ENCODE measurements at places on chromosomes 16 and 17. TPM values are rescaled to one million over a fixed set of nuclear protein-coding genes. Genes with fewer than 3 reads are reported as not detected.
A peak's percentile ranks its signal among the peaks of the same experiment; 100 is the strongest.

Gene HCRT
- not detected for total RNA-seq

Gene KRTAP2-3
- total RNA-seq = not detected

Gene HSPB9
- not detected for total RNA-seq

Gene ZNF287
- 5.6 TPM for total RNA-seq

Gene HEATR3
- 25.8 TPM for total RNA-seq

Gene TPPP3
- total RNA-seq = 2.2 TPM

GRCh38 chr17:80866050-80866793 lies 125.4 kb upstream of the CHMP6 start:
- no peaks in the 10 kb centered on the region for H3K27me3 ChIP-seq
- H3K36me3 ChIP-seq = no peaks in the 10 kb centered on the region

DNA sequence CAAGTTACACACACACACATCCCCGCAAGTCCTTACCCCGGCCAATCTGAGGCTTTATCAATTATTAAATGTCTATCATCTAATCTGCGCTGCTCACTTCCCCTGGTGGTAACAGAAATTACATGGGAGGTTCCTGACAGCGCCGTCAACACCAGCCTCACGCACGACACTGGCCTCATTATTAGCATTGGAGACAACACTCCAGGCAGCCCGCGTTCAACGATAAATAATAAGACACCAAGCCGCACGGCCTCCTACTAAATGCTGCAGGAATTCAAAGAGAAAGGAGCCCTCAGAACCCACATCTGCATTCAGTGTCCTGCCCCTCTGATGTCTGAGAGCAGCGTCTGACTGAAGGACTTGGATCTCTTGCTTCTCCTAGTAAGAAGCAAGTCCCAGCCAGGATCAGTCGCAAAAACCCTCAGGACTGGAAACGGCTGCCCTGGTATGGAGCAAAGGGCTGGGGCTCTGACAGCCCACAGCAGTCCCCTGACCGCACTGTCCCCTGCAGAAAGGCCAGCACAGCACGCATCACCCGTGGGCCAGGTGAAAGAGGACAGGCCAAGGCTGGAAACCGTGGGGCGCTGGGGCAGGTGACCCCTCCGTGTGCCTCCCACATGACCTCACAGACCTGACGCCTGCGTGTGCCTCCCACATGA lies 7.6 kb upstream of the RPH3AL start:
- no peaks in the 10 kb centered on the region for H3K36me3 ChIP-seq
- no peak overlapping the region for H3K27ac ChIP-seq
- no peaks in the 10 kb centered on the region for H3K27me3 ChIP-seq
- no peaks in the 10 kb centered on the region for H3K4me1 ChIP-seq

GRCh38 chr16:14291286-14291685 lies 220.2 kb downstream of the MRTFB start:
- peaks cover 6% of the 10 kb centered on the region for H3K4me1 ChIP-seq
- no peaks in the 10 kb centered on the region for H3K36me3 ChIP-seq
- H3K4me3 ChIP-seq = no peak overlapping the region
- no peaks in the 10 kb centered on the region for H3K27me3 ChIP-seq
- no peak for DNase-seq

- H3K4me3 ChIP-seq = no peak overlapping the region
- no peaks in the 10 kb centered on the region for H3K27me3 ChIP-seq
Measured at GRCh38 chr17:68662037-68662432, 60.9 kb upstream of the FAM20A start.

GRCh38 chr17:40323391-40324381 lies 14.7 kb downstream of the RARA start:
- DNase-seq = no peak
- H3K4me3 ChIP-seq = peak overlapping the region; percentile 82
- H3K4me1 ChIP-seq = peaks cover 99% of the 10 kb centered on the region
- H3K27me3 ChIP-seq = no peaks in the 10 kb centered on the region
- peak overlapping the region; percentile 97 for H3K27ac ChIP-seq

DNA sequence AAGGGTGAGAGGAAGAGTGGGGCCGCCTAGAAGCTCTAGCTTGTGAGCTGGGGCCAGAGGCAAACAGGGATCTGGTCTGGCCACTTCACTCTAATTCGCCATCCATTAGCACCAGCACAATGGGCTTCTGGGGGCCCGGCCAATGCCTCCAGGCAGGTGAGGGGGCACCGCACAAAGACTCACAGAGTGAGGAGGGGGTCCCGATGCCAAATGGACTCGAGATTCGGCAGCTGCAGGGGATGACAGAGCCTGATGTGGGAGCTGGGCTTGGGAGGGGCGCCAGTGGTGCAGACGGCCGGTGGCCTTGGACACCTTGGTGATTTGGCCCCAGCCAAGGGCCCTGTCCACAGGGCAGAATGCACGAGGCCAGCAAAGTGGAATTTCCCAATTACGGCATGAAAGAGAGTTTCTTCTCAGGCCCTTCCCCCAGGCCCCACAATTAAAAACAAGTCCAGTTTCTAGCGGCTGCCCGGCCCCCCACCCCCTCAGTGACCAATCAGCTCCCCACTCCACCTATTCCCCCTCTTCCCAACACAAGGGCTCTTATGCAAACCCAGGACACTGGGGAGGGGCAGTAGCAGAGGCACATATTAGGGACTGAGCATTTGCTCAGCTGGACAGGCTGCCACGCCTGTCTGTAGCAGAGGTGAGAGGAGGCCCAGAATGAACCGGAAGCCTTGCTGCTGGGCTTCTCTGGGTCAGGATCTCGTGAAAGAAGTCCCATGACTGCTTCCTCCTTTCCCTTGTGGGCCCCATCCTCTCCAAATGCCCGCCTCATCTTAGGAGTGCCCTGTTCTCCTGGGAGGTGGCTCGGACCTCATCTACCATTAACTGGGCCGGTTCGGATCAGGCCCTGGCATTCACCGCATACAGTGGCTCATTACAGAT lies 39.4 kb upstream of the MTSS2 start:
- H3K4me3 ChIP-seq = no peak overlapping the region
- no peaks in the 10 kb centered on the region for H3K36me3 ChIP-seq
- DNase-seq = peak; percentile 28

DNA sequence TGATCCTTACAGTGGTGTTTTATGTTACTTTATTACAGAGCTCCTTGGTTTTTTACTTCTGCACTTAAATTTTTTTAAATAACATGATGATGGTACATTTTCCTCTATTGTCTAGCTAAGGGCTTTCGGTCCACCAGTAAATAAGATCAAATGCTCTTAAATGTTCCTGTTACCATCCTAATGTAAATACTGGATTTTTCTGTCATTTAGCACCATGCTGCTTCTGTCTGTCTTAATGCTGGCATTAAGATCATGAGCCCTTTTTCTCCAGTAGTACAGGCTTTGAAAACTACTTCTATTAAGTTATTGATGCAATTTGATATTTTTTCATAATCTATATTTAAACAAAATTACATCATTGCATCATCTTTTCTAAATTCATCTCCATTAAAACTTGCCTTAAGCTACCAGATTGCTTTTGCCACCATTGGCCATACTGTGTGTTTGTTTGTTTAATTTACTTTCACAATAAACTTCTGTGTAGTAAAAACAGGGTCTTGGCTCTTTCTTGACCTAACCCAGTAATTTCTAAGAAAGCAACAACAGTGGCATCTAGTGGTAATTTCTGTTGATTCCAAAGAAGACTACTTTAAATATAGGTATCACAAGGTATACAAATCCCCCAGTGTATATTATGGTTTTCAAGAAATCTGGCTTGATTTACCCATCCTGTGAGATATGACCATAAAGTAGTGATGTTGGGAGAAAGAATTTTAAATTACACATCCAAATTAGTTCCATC lies 9.0 kb upstream of the PHAF1 start:
- no peak for DNase-seq
- H3K27ac ChIP-seq = no peak overlapping the region
- no peaks in the 10 kb centered on the region for H3K27me3 ChIP-seq
- H3K4me3 ChIP-seq = no peak overlapping the region
- H3K36me3 ChIP-seq = no peaks in the 10 kb centered on the region

DNA sequence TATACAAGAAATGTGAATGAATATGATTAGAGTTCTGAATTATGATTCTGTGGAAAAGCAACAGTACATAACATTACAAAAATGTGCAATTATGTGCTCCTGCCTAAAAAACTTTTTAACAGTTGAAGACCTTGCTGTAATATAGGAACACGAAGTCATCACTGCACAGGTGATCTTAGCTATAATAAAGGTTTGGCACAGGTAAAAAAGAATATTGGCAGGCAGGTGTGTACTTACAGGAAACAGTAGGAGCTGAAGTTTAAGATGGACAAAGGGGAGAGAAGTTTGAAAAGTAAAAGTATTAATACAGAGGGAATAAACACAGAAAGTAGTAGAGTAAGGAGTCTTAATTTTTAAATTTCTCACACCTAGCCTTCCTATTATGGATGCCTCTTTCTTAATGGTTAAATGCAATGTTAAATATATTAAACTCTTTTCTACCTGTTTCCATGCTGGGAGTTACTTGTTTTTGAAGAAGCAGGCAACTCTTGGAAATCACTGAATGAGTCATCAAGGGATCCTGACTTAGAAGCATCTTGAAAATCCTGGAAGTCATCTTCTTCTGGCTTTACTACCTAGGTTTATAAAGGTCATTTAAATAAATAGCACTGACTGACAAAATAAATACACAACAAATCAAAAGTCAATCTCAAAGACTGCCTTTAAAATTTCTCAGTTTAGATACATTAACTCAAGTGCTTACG lies 40.7 kb downstream of the SYNRG start:
- H3K4me3 ChIP-seq = no peak overlapping the region
- H3K4me1 ChIP-seq = no peaks in the 10 kb centered on the region
- DNase-seq = no peak
- peaks cover 74% of the 10 kb centered on the region for H3K36me3 ChIP-seq

- peaks cover 49% of the 10 kb centered on the region for H3K4me1 ChIP-seq
- H3K27me3 ChIP-seq = no peaks in the 10 kb centered on the region
- peak overlapping the region; percentile 82 for H3K27ac ChIP-seq
- DNase-seq = peak; percentile 5
- H3K36me3 ChIP-seq = no peaks in the 10 kb centered on the region
Measured at GRCh38 chr16:46745617-46746016, 2.5 kb downstream of the MYLK3 start.
